Uterus (tissue), 4 donors: ENCODE measurements at places on chromosomes 2 and 18. TPM values are rescaled to one million over a fixed set of nuclear protein-coding genes. Genes with fewer than 3 reads are reported as not detected.

- DNase-seq, result no peak
Observed at GRCh38 chr2:113757138-113757657, 756 bp upstream of the SLC35F5 start.

Gene FEZ2
- 27.9 TPM for total RNA-seq

- DNase-seq, result no peak
Observed at GRCh38 chr2:25483607-25484266, 142.0 kb upstream of the DNMT3A start.

- no peak for DNase-seq
Observed at GRCh38 chr2:205786976-205787375, 104.7 kb downstream of the NRP2 start.

GRCh38 chr2:175854129-175854528 is 147.9 kb downstream of the LNPK start:
- DNase-seq, result no peak

Gene PCGF1
- total RNA-seq, result 8.5 TPM

Gene SNORC
- 2.0 TPM for total RNA-seq

DNA sequence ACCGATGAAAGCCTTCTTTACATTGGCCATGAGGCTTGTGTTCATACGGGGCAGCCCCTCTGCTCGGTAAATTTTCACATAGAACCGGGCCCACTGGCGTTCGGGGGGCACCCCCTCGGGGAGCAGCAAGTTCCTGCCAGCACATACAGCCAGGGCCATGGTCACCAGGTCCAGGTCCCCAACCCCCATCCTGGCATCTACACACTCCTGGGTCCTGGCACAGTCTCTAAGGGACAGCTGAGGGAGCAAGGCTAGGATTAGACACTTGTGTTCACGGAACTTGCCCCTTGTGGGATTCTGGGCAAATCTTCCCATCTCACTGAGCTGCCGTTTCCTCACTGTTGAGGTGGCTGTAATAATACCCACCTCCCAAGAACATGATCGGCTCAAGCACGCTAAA is 5.6 kb upstream of the OTOF start:
- DNase-seq, result no peak

Gene PEX13
- total RNA-seq, result 67.1 TPM
